ENCODE measurements at places on chromosomes 1 and 21. TPM values are rescaled to one million over a fixed set of nuclear protein-coding genes. Genes with fewer than 3 reads are reported as not detected.

Gene COL8A2
- total RNA-seq: 0.04 TPM

Gene TCHH
- not detected for total RNA-seq

Gene OPRD1
- total RNA-seq: not detected

Gene SLAMF9
- not detected for total RNA-seq

Gene NEXN
- total RNA-seq: 1.1 TPM

Gene SH2D5
- 1.7 TPM for total RNA-seq

Gene HCRTR1
- not detected for total RNA-seq

Gene KIF21B
- total RNA-seq: 0.13 TPM

Gene CORT
- total RNA-seq: not detected
